ENCODE measurements at places on chromosomes 5 and 9. TPM values are rescaled to one million over a fixed set of nuclear protein-coding genes. Genes with fewer than 3 reads are reported as not detected.

PCDHGA11 gene
- total RNA-seq = 0.24 TPM

TNFSF15 gene
- total RNA-seq = 1.5 TPM

- H3K27me3 ChIP-seq = peaks cover 5% of the 10 kb centered on the region
- H3K4me3 ChIP-seq = no peak overlapping the region
- H3K27ac ChIP-seq = no peak overlapping the region
- no peaks in the 10 kb centered on the region for H3K36me3 ChIP-seq
- no peak for DNase-seq
Observed at GRCh38 chr9:84779883-84780282, 110.4 kb downstream of the NTRK2 start.

DNA sequence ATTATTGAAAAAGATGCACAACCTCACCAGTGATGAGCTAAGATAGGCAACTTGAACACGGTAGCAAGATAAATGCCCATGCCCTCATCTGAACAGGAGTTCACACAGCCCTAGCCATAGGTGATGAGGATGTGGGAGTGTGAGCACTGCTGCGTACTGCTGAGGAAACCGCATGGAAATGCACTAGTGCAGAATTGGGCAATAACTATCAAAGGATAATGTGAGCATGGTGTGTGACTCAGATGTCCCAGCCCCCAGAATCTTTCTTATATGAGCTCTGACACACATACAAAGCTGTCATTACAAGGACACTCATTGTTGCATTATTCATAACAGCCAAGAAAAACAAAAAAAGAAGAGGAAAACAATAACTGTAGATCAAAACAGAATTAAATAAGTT, 521.2 kb downstream of the IRX1 start:
- no peaks in the 10 kb centered on the region for H3K27me3 ChIP-seq
- no peak overlapping the region for H3K4me3 ChIP-seq
- H3K36me3 ChIP-seq = no peaks in the 10 kb centered on the region
- DNase-seq = no peak

SLC36A2 gene
- total RNA-seq = not detected

GRCh38 chr9:110047955-110048402, 160.0 kb downstream of the C9orf152 start:
- H3K27me3 ChIP-seq = no peaks in the 10 kb centered on the region
- H3K27ac ChIP-seq = peak overlapping the region; percentile 89
- DNase-seq = no peak
- peaks cover 54% of the 10 kb centered on the region for H3K4me1 ChIP-seq

- H3K27ac ChIP-seq = no peak overlapping the region
- no peaks in the 10 kb centered on the region for H3K36me3 ChIP-seq
- H3K27me3 ChIP-seq = peaks cover 11% of the 10 kb centered on the region
- DNase-seq = no peak
- H3K4me3 ChIP-seq = no peak overlapping the region
- no peaks in the 10 kb centered on the region for H3K4me1 ChIP-seq
Observed at GRCh38 chr5:90878549-90879196, 320.1 kb downstream of the ADGRV1 start.

DNA sequence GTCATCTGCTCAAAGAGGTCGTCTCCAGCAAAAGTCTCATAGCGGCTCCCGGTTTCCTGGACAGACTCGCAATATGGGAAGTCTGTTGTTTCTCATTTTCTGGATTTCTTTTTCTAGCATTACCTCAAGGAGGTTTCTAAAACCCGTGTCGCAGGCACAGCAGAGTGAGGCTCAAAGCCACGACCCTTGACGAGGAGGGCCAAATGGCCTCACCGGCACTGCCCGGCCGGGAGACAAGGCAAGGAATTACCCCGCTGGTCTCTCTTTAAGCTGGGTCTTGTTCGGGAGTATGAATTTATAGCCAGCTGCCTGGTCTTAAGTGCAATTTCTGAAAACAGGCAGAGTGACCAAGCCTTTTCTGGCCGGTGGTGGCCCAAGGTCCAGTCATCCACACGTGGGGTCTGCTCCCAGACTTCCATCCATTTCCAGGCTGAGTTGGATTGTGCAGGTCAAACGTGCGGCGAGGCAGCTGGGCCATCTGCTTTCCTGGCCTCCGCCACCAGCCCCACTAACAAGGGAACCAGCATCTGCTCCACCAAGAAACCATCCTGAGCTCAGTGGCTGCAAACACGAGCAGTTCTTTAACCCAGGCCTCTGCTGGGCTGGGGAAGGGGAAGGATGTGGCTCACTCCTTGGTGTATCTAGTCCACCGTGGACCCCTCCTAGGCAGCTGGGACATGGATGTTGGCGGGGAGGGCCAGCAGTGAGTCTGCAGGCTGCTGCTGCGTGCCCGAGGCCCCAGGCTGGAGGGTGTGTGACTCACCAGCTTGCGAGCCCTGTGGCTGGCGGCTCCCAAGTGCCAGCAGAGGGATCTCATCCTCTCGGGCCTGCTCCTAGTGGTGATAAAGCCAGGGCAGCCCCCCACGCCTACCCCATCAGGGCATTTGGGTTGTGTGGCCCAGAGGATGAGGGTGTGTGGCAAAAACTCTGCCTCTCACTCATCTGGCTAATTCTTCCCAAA, 55.6 kb upstream of the COL5A1 start:
- no peak for DNase-seq
- H3K4me1 ChIP-seq = no peaks in the 10 kb centered on the region
- H3K4me3 ChIP-seq = no peak overlapping the region
- H3K36me3 ChIP-seq = no peaks in the 10 kb centered on the region
- no peaks in the 10 kb centered on the region for H3K27me3 ChIP-seq
- no peak overlapping the region for H3K27ac ChIP-seq

AIF1L gene
- 0.34 TPM for total RNA-seq

- no peak overlapping the region for H3K4me3 ChIP-seq
- H3K36me3 ChIP-seq = no peaks in the 10 kb centered on the region
- no peaks in the 10 kb centered on the region for H3K27me3 ChIP-seq
- H3K27ac ChIP-seq = no peak overlapping the region
- no peak for DNase-seq
- H3K4me1 ChIP-seq = no peaks in the 10 kb centered on the region
Observed at GRCh38 chr5:28542987-28543386, 1504.6 kb upstream of the CDH9 start.

- no peak for DNase-seq
- H3K27me3 ChIP-seq = no peaks in the 10 kb centered on the region
Observed at GRCh38 chr9:23663946-23664345, 162.1 kb downstream of the ELAVL2 start.

GRCh38 chr9:113156880-113157279, 6.1 kb downstream of the SLC31A2 start:
- peaks cover 44% of the 10 kb centered on the region for H3K4me1 ChIP-seq
- DNase-seq = no peak

GRCh38 chr5:145776886-145777285, 58.3 kb downstream of the PRELID2 start:
- no peaks in the 10 kb centered on the region for H3K4me1 ChIP-seq
- H3K27me3 ChIP-seq = no peaks in the 10 kb centered on the region
- DNase-seq = no peak
- H3K36me3 ChIP-seq = no peaks in the 10 kb centered on the region
- no peak overlapping the region for H3K4me3 ChIP-seq
- H3K27ac ChIP-seq = no peak overlapping the region

GRCh38 chr5:134255418-134256150, 29.7 kb upstream of the PPP2CA start:
- H3K27me3 ChIP-seq = peaks cover 9% of the 10 kb centered on the region
- H3K27ac ChIP-seq = no peak overlapping the region
- no peak overlapping the region for H3K4me3 ChIP-seq
- DNase-seq = no peak
- no peaks in the 10 kb centered on the region for H3K36me3 ChIP-seq

GRCh38 chr5:145689235-145689634, 145.9 kb downstream of the PRELID2 start:
- no peak overlapping the region for H3K4me3 ChIP-seq
- no peak for DNase-seq

DNA sequence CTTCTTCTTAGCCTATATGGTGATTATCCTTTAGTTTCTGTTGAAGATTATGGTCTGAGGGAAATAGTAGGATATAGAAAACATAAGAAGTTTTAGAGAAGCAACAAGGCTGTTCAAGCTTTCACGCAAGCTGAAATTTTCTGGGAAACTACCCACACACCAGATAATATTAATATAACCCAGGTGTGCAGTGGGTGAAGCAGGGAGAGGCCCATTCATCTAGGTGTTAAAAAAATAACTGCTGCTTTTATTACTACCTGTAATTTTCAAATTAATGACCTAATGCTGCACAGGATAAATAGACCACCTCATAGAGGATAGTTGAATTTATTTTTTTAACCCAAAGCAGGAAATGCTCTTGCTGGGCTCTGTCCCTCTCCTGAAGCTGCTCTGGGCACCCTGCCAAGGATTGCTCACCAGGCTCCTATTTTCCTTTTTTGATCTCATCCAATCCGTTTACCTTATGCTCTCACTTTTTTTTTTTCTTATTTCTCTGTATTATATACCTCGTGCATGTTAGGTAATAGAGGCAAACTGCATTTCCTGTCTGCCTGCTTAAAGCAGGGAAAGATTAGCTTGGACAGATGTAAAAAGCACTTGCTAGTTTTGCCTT, 124.3 kb upstream of the SLC12A2 start:
- H3K4me1 ChIP-seq = no peaks in the 10 kb centered on the region
- H3K27ac ChIP-seq = no peak overlapping the region
- H3K27me3 ChIP-seq = no peaks in the 10 kb centered on the region
- no peak for DNase-seq

MRPS27 gene
- 88.2 TPM for total RNA-seq

DNA sequence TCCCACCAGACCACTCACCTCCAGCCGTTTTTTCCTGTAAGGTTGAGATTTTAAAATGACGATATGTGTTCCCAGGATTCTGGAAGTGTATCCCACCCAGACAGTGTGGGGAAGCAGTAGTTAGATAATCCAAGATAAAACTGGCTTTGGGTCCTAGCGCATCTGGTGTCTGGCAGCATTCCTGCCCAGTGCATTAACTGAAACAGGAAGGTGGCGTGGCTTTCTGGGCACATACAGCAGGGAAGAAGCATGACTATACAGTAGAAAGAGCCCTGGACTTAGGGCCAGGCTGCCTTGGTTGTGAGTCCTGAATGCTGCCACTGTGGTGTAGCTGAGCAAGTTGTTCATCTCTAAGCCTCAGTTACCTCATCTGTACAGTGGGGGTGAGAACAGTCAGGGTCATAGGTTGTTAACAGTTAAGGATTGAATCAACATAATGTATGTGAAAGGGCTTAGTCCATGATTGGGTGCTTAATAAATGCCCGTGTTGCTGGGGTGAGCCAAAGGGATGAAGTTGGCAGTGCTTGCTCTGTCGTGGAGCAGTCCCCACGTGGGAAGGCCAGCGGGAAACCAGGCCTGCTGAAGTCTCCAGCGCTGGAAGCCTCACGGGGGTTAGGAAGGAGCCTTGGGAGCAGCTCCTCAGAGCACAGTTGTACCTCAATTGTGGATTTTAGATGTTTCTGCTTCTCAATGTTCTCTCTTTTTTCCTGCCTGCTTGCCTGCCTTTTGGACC, 18.0 kb downstream of the CLTA start:
- H3K4me1 ChIP-seq = peaks cover 60% of the 10 kb centered on the region
- peaks cover 68% of the 10 kb centered on the region for H3K36me3 ChIP-seq
- no peak overlapping the region for H3K4me3 ChIP-seq
- peak overlapping the region; percentile 80 for H3K27ac ChIP-seq
- DNase-seq = no peak
